HS-5 (cell line): ENCODE measurements at places on chromosomes 13 and 19.
A peak's percentile ranks its signal among the peaks of the same experiment; 100 is the strongest.

GRCh38 chr19:34226036-34226435, 28.3 kb upstream of the GARRE1 start:
- no peak for DNase-seq

DNA sequence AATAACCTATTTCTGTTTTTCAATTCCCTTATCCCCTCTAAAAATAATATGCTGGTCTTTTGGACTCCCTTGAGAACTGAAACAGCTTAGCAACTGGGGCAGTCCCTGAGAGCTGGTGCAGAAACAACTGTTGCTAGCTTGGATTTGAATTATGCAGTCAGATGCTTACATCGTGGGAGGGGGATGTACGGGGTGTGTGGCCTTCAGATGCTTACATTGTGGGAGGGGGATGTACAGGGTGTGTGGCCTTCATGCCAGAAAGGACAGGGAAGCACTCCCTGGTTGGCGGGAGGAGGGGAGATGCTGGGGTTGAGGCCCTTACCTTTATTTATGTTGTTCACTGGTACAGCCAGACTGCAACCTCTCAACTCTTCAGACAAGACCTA, 25.6 kb downstream of the LRCH1 start:
- no peak for DNase-seq

- DNase-seq: no peak
These were observed 244.5 kb downstream of the SPRY2 start for GRCh38 chr13:80096383-80096782.

DNA sequence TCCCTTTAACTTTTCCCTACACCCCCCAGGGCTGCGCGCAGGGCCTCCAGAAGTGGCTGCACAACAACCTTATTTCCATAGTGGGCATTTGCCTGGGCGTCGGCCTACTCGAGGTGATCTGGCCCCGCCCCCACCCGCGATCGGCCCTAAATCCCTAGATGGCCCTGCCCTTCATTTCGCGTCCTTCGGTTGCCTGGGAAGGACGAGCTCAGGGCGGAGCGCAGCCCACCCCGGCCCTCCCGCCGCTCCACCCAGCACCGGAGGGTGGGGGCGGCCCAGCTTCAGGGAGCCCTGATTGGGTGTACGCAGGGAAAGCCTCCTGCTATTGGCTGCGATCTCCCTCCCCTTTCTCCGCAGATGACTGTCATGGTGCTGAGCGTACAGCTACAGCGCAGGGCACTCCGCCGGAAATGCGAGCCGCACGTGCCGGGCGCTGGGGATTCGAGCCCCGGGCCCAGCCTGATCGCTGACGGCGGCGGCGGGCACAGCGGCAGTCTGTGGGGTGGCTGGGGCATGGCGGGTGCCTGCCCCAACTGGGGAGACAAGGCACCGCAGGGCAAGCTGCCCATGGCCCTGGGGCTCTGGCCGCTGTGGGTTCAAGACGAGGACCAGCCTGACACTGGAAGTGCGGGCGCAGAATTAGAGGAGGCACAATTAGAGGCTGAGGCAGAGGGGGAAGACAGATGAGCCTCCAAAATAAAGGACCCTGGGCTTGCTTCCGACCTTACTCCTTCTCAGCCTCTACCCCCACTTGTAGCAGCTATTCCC, 4.3 kb downstream of the CD37 start:
- peak; percentile 83 for DNase-seq

- DNase-seq: no peak
These were observed 46.3 kb upstream of the ZNF737 start for GRCh38 chr19:20611866-20612265.

DNA sequence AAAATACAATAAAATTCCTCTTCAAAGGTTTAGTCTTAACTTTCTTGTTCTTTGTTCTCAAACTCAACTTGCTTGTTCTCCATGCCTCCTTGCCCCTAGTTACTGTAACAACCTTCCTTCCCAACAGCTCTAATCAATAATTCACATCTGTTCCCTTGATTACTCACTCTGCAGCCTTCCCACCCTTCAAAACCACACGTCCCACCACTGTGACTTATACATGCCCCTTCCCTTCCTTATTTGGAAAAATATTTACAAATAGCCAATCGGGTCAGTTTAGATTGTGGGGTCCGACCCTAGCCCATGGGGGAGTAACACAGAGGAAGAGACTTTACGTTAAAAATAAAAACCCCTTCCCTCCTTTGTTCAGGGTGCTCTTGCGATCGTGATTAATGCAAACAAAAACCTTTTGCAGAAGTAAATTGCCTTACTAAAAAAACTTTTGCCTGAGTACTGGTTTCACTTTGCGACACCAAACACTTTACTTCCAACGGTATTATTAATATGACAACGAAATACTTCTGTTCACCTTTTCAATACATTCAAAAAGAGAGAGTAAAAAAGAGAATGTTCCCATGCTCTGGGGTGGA, 512 bp upstream of the ZNF93 start:
- DNase-seq: peak; percentile 37

- DNase-seq: no peak
These were observed 142.3 kb downstream of the OXGR1 start for GRCh38 chr13:96851856-96852445.

- no peak for DNase-seq
These were observed 1.0 kb upstream of the ETHE1 start for GRCh38 chr19:43527860-43528622.
